Epithelial cell of esophagus (primary cell): ENCODE measurements at places on chromosomes 11 and 22.

DNA sequence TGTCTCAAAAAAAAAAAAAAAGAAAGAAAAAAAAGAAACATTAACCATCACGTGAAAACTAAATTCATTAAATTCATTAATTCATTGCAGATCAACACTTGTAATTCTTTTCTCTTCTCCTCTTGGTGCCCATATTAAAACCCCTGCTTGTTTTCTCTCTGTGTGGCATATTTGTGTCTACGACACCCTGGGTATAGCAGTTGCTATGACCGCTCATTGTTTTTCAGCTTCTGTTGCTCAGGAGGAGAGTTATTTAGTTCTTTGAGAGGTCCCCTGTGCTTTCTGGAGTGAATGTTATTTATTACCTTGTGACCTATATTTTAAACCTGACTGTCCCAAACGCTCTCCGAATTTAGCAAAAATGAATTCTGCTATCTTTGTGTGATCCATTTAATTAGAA, 62.3 kb upstream of the CLMP start:
- no peak for DNase-seq

DNA sequence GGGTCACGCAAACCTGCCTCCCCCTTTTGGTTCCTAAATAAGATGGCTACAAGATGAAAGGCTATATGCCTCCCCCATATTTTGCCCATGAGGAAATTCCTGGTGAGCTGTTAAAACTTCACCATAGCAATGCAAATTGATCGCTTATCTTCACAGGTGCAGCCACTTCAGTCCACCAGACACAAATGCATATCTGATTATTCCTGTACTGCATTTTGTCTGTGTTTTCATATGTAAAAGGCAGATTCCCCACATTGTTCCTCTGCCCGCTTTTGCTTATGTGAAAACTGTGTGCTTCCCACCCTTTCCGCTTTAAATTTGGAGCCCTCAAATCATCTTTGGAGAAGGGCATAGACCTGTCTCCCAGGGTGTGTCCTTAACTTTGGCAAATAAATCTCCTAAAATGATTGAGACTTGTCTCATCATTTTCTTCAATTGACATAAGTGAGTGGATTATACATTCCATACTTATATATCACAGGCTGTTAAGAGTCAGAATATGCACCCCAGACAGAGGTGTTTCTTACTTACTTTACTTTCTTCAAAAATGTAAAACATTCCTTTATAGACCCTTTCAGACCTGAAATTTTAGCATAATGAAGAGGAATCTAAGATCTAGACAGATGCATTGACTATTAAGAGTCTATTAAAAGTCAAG, 116.4 kb downstream of the CASP12 start:
- peak; percentile 34 for DNase-seq

DNA sequence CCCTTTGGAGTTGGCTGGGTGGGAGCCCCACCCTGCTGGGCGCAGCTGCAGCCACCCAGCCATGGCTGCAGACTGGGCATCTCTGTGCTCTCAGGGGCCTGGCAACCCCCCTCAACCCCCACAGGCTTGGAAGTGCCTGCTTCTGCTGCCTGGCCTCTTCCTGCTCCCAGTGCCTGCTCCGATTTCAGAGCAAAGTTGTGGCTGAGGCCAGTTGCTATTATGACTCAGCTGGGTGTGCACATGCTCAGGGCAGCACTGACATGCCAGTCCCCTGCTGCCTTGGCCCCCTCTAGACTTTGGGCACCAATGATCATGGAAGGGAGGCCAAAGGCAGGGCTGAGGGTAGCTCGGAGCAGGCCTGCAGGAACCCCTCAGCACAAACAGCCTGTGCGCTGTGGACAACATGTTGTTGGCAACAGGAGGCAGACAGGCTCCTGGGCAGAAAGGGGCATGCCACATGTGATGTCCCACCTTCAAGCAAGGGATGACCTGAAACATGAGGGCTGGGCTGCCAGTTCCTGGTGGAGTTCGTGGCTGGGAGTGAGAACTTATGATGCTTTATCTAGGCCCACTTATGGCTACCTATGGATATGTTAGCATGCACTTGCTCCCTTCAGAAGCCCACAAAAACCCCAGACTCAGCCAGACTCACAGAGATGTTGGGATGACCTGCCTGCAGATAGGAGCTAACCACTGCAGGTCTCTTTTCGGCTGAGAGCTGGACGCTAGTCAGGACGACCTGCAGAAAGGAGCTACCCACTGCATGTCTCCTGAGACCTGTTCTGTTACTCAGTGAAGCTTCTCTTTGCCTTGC, 96.4 kb upstream of the AMOTL1 start:
- peak; percentile 54 for DNase-seq

DNA sequence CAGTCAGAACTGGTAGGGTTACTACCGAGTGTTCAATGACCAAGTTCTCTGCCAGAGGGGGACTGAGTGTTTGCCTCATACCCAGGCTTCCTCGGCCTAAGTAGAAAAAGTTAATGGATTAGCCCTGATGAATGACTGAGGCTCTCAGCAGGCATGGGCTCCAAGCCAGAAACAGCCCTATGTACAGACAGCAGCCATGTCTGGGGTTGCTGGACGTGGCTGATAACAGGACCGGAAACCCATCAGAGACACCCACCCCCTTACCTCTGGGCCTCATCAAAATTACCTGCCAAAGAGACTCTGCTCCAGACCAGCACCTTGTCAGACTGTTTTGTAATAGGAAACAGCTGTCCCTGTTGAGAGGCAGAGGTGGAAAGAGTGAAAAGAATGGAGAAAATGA, 351.4 kb downstream of the ETS1 start:
- no peak for DNase-seq

- DNase-seq: no peak
Measured at GRCh38 chr22:32240461-32240860, 14.7 kb downstream of the SLC5A4 start.

- no peak for DNase-seq
Measured at GRCh38 chr11:66207816-66208215, 60.6 kb upstream of the RAB1B start.

GRCh38 chr11:119117004-119117706, 4.2 kb upstream of the HINFP start:
- DNase-seq: no peak
